Activated B cell treated with CpG ODN at 0.5 μM for 24 hours (primary cell): ENCODE measurements at places on chromosomes 5 and 9. TPM values are rescaled to one million over a fixed set of nuclear protein-coding genes. Genes with fewer than 3 reads are reported as not detected.

The RPL12 gene
- total RNA-seq = 2,278 and 2,307 TPM in 2 replicates

The CEL gene
- total RNA-seq = 0.49 and 0.64 TPM in 2 replicates

The FLT4 gene
- not detected in 2 replicates for total RNA-seq

The SPINK1 gene
- total RNA-seq = not detected in 2 replicates

The PRRC2B gene
- total RNA-seq = 170 and 206 TPM in 2 replicates

The C6 gene
- not detected in 2 replicates for total RNA-seq

The SAXO1 gene
- total RNA-seq = 0.02 TPM in 1 of 2 replicates, not detected in the other

The ZFAND5 gene
- 79.2 and 79.5 TPM in 2 replicates for total RNA-seq

The SEMA5A gene
- not detected in 2 replicates for total RNA-seq

The ZER1 gene
- total RNA-seq = 24.0 and 26.0 TPM in 2 replicates

The CCDC152 gene
- total RNA-seq = 6.4 and 6.9 TPM in 2 replicates

The GPX3 gene
- total RNA-seq = 0.18 and 0.76 TPM in 2 replicates

The ZNF883 gene
- total RNA-seq = 0.33 and 1.0 TPM in 2 replicates

The PCDHA2 gene
- total RNA-seq = not detected in 2 replicates

The CNTFR gene
- total RNA-seq = not detected in 2 replicates

The ZNF608 gene
- total RNA-seq = 20.7 and 22.0 TPM in 2 replicates

The FST gene
- not detected in 2 replicates for total RNA-seq

The SMIM33 gene
- not detected in 2 replicates for total RNA-seq

The PCDH12 gene
- not detected in 2 replicates for total RNA-seq

The CTXN3 gene
- total RNA-seq = not detected in 2 replicates

The UGT3A1 gene
- total RNA-seq = not detected in 2 replicates

The C9orf78 gene
- total RNA-seq = 34.1 and 42.7 TPM in 2 replicates
